Stimulated activated CD8-positive, alpha-beta memory T cell treated with anti-CD3 and anti-CD28 coated beads, Interleukin-15, amount 100 ng/mL, for 4 hours (primary cell): ENCODE measurements at places on chromosomes 3 and 15.

DNA sequence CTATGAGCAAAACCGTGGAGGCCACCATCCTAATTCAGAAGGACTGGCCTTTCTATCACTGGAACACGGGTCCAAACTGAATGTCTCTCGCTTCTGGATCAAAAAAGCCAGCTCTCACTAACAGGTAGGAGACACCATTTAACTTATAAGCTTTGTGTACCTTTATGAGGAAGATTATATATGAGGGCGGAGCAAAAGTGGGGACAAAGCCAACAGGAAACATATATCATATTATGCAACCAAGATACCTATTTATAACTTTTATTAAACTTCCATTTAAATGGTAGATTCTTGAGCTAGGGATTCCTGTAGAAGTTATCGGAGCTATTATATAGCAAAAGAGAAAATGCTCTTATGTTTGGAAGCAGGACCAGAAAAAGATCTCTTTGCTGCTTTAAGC lies 78.4 kb downstream of the IGF2BP2 start:
- no peak for DNase-seq

DNA sequence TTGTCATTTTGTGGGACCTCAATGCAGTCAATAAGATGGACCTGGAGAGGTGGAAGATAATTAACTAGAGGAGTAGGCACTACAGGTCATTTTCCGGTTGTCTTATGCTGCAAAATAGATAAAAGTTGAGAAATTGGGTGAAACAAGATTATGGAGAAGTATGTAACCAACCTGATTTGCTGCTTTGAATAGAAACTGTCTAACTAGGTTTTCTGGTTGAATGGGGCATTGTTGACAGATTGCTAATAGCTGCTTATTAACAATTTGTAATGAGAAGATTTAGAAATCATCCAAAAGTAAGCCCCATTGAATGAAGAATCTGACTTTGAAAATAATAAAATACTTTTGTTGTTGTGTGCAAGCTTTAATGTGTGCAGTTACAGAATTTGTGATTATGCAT lies 26.2 kb downstream of the PIAS1 start:
- no peak for DNase-seq

DNA sequence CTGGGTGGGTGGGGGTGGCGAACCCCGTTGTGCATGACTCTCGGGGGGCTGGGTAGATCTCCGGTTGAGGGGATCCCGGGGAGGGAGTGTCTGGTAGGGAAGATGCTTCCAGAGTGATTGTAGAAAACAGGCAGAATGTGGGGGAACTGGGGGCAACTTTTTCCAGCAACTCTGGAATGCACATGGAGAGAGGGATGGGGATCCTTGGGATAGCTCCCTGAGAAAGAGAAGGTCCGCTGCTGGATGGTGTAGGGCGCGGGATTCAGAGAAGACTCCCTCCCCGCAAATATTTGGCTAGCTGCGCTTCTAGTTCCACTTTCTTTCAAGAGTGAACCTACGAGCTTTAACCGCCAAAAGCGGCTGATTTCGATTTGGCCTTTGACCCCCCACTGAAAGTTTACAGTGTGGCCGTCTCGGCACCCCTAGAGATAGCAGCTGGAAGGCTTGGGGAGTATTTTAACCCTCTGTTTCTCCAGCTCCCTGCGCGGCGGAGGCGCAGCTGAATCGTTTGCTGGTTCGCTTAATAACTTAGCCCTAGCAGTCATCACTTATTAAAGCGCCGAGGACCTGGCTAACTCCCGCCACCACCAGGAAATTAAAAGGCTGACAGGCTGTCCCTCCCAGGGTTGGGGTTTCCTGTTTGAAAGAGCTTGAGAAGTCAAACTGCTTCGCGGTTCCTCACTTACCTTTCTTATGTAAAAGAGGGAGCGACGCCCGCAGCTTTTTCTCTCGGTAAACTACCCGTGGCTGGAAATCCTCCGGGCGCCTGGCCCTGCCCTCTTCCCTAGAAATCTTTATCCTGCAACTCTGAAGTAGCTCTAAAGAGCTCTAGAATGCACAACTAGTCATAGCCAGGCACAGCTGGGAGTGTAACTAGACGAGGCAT lies 1.2 kb downstream of the PHLDB2 start:
- DNase-seq: peak; percentile 21

GRCh38 chr3:100087198-100087597 lies 27.1 kb downstream of the FILIP1L start:
- DNase-seq: no peak

DNA sequence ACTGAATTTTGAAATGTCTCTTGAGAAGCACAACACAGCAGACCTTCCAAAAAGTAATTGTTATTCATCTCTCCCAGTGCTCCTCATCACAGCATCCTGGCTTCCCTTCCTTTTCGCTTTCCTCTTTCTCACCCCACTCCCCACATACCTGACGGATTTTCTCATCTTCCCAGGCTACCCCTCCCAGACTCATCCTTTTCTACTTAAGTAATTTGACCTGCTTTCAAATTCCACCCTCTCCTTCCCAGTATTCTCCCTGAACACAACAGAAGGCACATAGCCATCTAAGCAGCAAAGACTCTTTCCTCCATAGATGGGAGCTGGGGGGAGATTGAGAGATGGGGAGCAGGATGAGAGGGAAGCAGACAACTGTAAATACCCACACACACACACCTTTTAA lies 187.1 kb upstream of the STT3B start:
- DNase-seq: no peak

- no peak for DNase-seq
These were observed 748.6 kb upstream of the GBE1 start for GRCh38 chr3:82509951-82510603.

GRCh38 chr3:81530180-81530939 lies 231.1 kb downstream of the GBE1 start:
- DNase-seq: no peak

DNA sequence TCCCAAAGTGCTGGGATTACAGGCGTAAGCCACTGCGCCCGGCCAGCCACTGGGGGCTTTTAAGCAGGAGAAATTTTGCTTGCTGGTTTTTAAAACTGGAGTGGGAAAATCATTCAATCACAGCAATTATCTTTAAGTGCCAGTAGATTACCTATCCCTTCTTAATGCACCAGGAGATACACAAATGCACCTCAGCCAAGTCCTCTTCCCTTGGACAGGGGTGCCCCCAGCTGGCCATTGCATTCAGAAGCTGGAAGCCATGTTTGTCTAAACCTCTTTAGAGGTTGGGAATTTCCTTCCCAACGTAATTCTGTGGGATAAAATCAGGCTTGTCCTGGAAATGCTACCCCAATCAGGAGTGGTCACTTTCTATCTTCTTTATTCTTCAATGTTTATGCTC lies 26.6 kb downstream of the MIX23 start:
- DNase-seq: no peak

DNA sequence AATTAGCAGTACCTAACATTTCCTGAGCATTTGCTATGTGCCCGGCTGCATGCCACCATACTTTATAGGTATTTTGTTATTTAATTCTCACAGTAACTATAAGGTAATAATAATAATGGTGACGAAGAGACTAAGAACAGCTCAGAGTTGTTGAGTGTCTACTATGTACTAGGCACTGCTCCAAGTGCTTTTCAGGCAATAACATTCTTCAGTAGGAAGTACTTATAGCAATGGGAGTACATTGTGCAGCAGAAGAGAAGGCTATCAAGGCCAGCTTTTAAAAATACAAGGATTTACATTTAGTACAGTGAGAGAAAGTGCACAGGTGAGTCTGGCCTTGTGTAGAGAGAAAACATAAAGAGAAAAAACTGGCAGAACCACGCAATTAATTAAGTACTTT lies 647.4 kb downstream of the FHIT start:
- no peak for DNase-seq

GRCh38 chr15:88992216-88992615 lies 79.0 kb upstream of the MFGE8 start:
- DNase-seq: no peak

GRCh38 chr3:45688194-45688881 lies 858 bp upstream of the SACM1L start:
- DNase-seq: no peak

GRCh38 chr3:104961851-104962250 lies 404.9 kb upstream of the ALCAM start:
- no peak for DNase-seq
